ENCODE measurements at places on chromosomes 4 and X.

GRCh38 chr4:5611750-5612149 is 96.6 kb downstream of the EVC2 start:
- peaks cover 55% of the 10 kb centered on the region for H3K36me3 ChIP-seq
- H3K27ac ChIP-seq: no peak overlapping the region
- no peak for DNase-seq
- no peaks in the 10 kb centered on the region for H3K27me3 ChIP-seq
- H3K4me1 ChIP-seq: no peaks in the 10 kb centered on the region

DNA sequence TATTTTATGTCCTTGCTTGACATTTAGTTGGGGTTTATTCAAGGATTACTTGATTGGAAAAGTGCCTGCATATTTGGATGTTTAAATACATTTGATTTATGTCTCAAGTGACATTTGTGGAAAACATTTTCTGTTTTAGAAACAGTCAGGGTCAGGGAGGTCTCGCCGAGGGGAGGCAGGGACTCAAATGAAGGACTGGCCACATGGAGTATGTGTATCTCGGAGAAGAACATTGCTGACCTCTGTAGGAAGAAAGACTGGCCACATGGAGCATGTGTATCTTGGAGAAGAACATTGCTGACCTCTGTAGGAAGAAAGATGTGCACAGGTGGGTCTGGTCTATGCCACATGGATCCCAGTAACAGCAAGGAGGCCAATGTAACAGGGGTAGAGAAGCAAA is 233.6 kb downstream of the TRIML1 start:
- no peak for DNase-seq
- H3K4me3 ChIP-seq: no peak overlapping the region
- H3K4me1 ChIP-seq: peaks cover 5% of the 10 kb centered on the region
- H3K27me3 ChIP-seq: no peaks in the 10 kb centered on the region
- H3K36me3 ChIP-seq: no peaks in the 10 kb centered on the region
- no peak overlapping the region for H3K27ac ChIP-seq

GRCh38 chrX:150050387-150050786 is 112.1 kb upstream of the EOLA2 start:
- H3K27me3 ChIP-seq: no peaks in the 10 kb centered on the region
- no peak for DNase-seq
- no peak overlapping the region for H3K4me3 ChIP-seq
- no peaks in the 10 kb centered on the region for H3K4me1 ChIP-seq
- no peaks in the 10 kb centered on the region for H3K36me3 ChIP-seq

GRCh38 chr4:112895811-112896608 is 153.4 kb upstream of the ANK2 start:
- peaks cover 6% of the 10 kb centered on the region for H3K4me1 ChIP-seq
- H3K36me3 ChIP-seq: no peaks in the 10 kb centered on the region
- peak overlapping the region; percentile 6 for H3K27ac ChIP-seq
- H3K4me3 ChIP-seq: no peak overlapping the region

DNA sequence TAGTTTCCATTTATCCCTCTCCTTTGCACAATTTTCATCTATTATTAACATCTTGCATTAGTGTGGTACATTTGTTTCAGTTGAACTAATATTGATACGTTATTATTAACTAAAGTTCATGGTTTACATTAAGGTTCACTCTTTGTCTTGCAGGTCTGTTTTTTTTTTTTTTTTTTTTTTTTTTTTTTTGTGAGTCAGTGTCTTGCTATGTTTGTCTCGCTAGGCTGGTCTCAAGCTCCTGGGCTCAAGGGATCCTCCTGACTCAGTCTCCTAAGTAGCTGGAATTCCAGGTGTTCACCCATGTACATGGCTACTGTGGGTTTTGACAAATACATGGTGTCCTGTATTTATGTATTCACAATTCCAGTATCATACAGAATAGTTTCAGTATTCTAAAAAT is 6.8 kb downstream of the TBC1D19 start:
- DNase-seq: no peak
- H3K36me3 ChIP-seq: no peaks in the 10 kb centered on the region
- no peak overlapping the region for H3K4me3 ChIP-seq
- H3K4me1 ChIP-seq: no peaks in the 10 kb centered on the region
- no peaks in the 10 kb centered on the region for H3K27me3 ChIP-seq

Measured in suprapubic skin (tissue), 4 donors.